ENCODE measurements at places on chromosomes 13 and 19.
A peak's percentile ranks its signal among the peaks of the same experiment; 100 is the strongest.

GRCh38 chr19:49514151-49514550 lies 1.7 kb downstream of the FCGRT start:
- no peak for DNase-seq

DNA sequence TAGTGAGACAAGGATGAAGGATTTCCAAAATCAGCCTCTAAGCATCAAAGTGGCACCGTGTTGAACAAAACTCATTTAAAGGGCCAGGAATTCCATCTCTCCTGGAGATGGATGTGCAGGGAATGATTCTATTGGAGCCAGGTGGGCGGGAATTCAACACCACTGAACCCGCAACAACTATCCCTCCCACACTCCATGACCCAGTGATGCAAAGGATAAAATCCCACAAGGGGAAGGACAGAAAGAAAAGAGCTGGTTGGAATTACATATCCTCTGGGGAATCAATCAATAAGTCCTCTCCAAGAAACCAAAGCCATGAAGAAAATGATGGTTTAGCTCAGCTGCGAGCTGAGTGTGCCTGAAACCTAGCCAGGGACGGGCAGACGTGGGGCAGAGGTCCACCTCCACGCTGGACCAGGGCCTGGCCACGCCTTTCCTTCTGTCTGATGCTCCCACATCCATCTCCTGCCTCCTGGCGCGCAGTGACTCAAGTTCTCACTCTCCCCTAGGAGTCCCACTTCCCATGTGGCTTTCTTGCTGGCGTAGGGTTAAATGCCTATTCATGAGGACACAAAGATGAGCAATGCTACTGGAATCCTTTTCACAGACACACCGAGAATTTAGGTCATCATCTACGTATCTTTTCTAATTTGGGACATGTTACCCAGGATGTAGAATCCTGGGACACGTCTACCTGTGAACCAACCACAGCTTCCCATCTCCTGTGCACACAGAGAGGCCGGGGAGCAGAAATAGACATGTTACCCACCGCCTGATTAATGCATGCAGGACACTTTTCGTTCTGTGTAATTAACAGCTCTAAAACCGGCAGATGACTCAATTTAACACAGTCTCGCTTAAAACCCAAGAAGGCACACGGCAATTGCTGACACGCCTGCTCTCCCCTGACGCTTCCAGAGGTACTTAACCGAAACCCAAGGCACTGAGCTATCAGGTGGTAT lies 48.6 kb downstream of the PEPD start:
- DNase-seq: no peak

DNA sequence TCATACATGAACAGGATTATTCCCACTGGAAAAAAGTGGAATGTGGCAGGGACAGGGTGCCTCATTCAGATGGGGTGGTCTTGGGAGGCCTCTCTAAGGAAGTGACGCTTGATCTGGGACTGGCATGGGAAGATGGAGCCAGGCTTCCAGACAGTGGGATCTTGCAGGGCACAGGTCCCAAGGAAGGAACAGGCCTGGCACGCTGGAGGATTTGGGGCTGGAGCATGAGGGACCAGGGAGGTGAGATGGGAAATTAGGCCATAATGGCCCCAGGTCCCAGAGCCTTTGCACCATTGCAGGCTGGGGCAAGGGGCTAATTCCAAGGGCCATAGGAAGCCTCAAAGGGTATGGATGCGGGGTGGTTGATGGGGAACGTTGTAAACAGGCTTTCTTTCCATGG lies 9.2 kb downstream of the ZNF536 start:
- DNase-seq: no peak

GRCh38 chr19:17135001-17135853 lies 59.6 kb downstream of the MYO9B start:
- DNase-seq: peak; percentile 61

DNA sequence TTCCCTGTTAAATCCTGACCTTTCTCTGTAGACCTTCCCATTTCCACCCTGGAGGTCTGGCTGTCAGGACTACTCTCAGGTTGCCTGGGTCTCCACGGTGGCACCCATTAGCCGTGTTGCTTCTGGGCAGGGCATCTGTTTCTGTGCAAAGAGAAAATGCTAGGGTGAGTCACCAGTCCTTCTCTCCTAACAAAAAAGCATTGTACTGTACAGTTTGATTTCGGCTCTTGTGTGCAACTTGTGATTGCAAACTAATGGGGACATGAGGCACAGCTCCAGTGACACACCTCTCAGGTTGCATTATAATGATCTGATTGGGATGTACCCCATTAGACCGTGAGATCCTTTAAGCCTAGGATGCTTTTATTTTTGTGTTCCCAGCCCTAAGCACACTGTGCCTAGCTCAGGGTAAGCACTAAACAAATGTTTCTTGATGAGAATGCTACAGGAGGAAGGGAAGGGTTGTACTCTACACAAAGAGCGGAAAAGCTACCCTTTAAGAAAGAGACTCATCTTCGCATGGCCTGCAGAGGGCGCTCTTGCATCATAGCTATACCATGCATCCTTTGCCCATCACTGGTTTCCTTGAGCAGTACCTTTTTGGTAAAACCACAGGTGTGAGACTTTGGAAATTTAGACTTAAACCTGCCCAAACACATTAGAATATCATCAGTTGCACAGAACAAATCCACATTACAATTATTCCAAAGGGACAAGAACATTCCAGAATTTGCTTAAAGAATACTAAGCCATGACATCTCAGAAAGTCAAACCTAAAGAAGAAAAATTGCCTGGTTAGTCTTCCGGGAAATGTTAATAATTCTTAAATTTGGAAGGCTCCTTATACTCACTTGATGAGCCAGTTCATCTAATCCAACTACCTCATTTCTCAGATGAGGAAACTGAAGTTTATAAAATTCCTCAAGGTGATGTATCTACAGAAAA lies 20.3 kb upstream of the TRIM13 start:
- peak; percentile 45 for DNase-seq

DNA sequence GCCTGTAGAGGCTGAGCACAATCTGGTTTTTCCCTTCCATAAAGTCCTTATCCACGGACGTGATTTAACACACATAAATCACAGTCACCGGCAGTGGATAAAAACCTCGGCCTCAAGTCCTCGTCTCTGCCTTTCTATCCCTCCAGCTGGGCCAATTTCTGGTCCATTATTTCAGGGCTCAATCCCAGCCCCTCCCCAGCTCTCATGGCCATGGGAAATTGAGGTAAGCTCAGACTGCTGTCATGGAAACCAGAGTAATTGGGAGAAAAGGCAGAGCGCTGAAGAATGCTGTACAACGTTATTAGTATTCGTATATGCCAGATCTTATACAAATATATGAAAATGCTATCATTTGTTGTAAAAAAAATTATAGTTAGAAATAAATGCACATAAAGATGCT lies 86.2 kb upstream of the USP29 start:
- no peak for DNase-seq

GRCh38 chr13:100125946-100126345 lies 37.1 kb downstream of the PCCA start:
- no peak for DNase-seq

- no peak for DNase-seq
These were observed 963 bp upstream of the FPR3 start for GRCh38 chr19:51793994-51794393.

GRCh38 chr19:50311723-50312635 lies 17.2 kb downstream of the KCNC3 start:
- DNase-seq: no peak

DNA sequence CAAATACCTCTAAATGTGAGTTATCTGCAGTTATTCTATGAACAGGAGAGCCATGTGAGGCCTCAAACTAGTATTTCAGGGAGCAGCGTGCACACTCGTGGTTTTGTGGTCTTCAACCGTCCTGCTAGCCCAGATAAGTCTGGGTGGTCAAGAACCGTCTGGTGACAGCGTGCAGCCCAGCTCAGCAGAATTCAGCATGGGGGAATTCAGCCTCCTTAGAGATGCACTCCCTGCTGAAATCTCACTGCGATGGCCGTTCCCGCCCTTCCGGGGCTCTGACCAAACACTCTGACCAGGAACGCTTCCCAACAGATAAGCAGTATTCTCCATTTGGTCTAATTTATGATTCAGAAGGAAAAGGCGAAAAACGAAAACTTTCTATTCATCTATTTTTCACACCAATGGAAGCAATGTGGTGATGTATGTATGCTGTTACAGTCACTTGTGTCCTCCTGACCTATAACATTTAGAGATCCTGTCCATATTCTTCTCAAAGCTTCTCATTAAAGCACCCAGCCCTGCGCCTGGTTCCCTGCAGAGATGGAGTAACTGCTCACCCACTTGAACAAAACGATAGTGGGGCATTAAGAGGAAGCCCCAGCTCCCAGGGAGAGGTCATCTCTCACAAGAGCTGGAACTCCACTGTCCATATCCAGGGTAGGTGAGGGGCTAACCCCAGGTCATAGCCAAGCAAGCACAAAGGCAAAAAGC lies 2.9 kb downstream of the ANKRD27 start:
- DNase-seq: no peak

DNA sequence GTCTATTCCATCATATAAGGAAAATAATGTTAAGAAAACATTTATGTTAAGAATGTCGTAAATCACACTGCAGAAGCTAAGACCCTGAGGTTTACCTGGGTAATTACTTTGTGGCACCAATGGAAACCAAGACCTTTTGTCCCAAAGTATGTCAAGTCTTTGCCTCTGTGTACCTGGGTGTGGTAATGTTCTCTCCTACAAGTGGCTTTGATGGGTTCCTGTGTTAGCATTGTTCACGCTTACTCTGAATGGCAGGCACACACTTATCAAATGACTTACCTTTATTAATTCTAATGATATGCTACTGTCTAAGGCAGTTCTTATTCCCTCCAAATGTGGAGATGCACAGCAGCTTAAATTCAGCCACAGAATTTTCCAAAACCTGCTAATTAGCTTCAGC lies 206.1 kb downstream of the KCTD12 start:
- no peak for DNase-seq

DNA sequence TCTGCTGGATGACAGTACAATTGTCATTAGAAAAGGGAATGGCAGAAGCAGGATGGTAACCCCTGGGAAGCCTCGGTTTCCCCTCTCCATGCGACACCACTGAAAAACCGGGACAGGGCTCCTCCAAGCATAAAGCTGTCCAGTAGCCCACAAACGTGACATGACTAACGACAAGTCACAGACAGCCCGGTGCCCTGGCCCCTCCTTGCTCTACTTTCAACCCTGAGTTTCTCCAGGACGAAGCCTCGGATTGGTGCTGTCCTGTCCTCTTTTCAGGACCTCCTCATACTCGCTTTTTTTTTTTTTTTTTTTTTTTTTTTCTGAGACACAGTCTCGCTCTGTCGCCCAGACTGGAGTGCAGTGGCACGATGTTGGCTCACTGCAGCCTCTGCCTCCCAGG lies 16.3 kb downstream of the DPP9 start:
- DNase-seq: no peak

DNA sequence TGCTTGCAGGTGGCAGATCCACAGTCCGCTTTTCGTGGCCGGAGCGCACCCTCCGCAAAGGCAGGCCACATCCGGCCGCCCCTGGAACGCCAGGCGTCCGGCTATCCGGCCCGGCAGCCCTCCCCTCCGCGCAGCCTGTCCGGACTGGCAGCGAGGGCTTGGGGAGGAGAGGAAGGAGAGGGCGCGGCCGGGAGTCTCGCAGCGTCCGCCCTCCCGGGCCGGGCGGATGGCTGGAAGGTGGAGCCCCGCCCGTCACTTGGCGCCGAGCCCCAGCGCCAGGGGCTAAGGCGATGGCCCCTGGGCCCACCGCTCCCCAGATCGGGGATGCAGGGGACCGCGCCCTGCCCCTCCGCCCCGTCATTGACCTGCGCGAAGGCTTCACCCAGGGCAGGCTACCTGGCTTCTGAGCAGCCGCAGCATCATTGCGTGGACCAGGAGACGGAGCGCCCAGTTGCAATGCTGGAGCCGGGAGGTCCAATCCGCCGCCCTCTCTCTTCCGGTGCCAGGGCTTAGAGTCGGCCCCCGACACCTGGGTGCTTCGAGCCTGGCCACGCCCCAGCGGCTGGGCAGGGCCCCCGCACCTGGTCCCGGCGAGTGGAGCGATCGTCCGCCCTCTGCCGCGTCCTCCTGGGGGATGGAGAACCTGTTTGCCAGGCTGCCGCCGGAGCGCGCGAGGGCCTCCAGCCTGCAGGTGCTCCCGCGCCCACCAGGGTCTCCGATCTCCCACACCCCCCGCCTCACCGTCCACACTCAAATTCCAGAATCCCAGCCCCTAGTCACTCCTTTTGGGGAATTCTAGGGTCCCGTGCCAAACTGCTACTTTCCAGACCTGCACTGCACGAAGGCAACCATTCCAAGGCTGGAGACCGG lies at the start of gene FUT1:
Gene FUT1 (minus strand): TSS at position 146 of the 870 bp plus-strand sequence. CDS start 1,360 bp downstream, outside the sequence.
- no peak for DNase-seq

DNA sequence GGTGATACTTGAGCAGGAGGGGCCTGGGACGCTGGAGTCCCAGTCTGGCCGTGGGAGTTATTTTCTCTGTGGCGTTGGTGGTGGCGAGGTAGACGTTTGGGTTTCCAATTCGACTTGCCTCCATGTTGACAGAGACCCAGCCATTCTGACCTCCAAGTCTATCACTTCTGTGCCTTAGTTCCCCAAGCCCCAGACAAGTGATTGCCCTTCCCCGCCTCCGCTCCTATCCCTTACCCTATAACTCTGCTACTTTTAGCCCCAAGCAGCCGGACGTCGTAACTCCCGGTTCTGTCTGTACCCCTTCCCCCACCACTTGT lies 549 bp downstream of the TIMM50 start:
- DNase-seq: no peak

DNA sequence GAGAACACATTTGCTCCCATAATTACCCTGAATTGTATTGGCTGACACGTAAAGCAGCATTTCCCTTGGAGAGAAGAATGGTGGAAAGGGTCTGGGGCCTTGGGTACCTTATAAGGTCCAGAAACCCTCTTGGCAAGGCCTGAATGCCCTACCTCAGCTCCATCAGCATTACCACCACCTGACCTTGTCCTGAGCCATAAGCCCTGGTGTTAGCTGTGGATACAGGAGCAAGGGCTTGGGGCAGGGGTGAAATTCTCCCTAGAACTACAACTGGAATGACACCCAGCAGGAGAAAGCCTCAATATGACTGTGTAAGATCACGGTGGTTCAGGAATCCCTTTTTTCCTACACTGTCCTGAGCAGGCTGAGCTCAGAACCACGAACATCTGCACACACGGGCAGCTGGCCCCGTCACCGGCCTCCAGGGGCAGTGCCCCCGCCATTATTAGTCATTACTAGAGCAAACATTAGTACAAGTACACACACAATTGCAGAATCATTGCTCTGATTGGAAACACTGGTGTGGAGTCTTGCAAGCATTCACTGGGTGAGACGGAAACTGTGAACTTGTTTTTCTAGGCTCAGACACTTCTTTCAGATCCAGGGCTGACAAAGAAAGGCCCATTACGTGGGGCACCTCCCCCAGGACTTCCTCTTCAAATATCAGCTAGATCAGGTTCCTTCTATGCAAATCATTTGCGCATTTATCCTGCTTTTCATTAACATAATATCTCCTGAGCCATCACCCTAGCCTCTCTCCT lies 26.8 kb upstream of the MTIF3 start:
- DNase-seq: peak; percentile 33
